Umbilical cord (tissue), 2 donors: ENCODE measurements at places on chromosomes 7 and 10.

DNA sequence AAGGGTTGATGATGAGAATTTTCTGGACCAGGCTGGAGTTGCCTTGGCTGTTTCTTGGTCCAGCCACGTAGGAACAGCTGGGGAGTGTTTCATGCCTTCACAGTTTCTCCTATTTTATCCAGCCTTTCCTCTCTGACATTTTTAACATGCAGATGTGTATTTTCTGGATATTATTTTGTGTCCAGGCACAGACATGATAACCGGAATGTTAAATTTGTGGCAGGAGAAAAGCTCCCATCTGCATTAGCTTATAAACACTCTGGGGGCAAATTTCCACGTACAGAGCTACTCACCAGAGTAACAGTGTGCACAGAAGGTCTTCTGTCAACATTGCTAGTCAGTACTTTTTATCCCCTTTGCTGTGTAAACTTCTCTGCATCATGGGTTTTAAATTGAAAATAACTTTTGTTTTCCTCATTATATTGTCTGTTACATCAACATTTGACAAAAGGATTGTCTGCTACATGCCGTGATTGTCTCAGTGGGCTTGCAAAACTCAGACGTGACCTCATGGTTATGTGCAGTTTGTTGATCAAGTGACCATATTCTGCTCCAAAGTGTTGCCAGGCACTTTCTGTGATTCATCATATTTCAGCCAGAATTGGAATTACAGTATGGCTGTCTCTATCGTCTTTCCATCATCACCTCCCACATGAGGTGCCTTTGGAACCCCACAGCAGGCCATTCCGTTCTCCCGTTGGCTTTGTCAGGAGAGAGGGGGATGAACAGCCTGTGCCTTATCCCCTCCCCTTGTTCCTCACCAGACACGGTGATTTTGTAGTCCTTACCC is 41.4 kb downstream of the INSYN2A start:
- DNase-seq: no peak

DNA sequence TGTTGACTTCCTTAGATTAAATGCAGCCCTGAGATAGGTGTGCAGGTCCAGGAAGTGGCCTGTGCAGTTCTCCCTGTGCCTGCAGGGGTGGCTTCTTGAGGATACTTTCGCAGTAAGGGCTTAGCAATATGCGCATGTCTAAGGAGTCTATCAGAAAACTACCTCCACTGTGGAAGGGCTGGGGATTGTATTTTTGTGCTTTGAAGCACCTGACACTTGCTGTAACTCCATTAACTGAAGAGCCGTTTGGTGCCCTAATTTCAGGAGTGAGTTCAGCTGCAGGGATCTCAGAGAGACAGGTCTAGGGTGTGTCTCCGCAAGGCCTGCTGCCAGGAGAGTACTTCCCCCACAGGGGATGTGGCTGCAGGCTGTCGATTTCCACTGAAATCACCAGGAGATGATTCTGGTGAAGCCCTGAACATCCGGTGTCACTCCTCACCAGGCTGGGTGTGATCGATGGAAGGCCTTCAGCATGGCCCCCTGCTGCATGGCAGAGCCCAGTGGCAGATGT is 35.5 kb downstream of the IKZF1 start:
- DNase-seq: no peak

DNA sequence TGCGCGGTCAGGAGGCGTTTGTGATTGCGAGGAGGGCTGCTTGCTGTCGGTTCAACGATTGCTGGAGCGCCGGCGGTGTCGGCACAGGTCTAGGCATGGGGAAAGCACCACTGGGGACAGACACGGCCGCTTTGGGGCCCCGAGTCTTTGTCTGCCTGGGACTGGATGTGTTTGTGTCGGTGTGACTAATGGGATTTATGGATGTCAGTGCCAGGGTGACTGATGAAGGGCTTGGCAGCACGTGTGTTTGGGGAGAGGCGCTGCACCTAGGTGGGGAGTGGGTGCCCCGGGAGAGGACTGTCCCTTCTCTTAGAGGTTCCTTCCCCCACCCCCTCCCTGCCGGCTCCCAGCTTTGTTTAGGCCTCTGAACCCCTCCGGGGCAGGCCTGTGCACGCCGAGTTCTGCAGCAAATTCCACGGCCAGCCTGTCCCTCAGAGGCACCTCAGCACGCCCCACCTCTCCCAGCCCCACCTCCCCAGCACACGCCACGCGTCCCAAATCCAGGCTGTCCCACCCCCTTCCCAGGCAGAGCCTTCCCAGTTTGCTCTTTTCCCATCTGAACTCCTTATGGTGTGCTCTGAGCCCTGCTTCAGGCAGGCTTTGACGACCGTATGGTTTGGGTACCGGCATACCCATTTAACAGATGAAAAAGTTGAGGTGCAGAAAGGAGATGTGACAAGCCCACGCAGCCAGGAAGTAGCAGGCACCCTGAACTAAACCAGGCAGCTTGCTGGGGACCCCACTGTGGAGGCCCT is 6.4 kb upstream of the TNRC18 start:
- peak; percentile 93 for DNase-seq

DNA sequence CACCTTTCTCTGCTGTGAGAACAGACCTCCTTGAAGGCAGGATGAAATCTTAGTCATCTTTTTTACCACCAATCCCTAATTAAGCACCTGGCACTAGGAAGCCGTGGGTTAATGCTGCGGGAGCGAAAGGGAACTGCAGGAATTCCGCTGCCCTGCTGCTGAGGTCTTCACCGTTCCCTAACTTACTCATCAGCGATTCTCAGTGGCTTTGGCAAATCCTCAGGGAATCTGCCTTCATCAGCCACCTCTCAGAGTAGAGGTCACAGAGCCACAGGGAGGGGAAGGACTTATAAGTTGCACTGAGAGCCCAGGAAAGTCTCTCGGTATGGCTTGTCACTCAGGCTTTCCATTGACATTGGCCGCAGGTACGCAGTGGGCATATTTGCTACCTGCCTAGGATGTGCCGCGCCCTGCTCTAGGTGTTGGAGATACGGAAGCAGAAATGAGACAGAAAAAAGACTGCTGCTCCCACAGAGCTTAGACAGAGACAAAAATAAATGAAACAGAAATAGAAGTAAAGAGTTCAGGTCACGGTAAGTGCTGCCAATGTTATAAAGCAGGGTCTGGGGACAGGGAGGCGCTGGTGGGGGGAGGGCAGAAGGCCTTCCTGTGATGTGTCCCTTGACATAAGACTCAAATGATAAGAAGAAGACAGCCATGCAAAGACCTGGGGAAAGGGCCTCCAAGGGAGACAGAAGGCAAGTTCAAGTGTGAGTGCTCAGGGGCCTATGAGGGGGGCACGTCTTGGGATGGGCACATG is 72.6 kb upstream of the OPALIN start:
- DNase-seq: no peak
